ENCODE measurements at places on chromosomes 1 and 21. TPM values are rescaled to one million over a fixed set of nuclear protein-coding genes. Genes with fewer than 3 reads are reported as not detected.

- no peak for DNase-seq
These were observed 159.0 kb upstream of the ZNHIT6 start for GRCh38 chr1:85867189-85867588.

DNA sequence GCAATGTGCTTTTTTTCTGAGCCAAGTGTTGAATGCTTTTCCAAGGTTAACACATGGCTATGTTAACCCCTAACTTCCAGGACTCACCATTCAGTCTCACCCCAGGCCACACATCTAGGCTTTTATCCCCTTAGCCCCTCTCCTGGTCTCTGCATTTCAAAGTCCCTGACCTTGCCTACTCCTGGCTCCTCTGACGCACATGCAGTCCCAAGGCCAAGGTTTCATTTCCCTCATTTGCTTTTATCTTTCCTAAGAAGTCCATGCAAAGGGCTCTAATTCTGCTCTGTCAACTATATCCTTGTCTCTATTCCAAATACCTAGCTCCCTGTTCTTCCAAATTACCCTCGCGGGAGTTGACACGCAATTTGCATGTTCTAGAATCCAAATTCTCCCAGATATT lies 25.4 kb downstream of the SLC30A10 start:
- DNase-seq, result no peak

The BARHL2 gene
- total RNA-seq, result not detected

DNA sequence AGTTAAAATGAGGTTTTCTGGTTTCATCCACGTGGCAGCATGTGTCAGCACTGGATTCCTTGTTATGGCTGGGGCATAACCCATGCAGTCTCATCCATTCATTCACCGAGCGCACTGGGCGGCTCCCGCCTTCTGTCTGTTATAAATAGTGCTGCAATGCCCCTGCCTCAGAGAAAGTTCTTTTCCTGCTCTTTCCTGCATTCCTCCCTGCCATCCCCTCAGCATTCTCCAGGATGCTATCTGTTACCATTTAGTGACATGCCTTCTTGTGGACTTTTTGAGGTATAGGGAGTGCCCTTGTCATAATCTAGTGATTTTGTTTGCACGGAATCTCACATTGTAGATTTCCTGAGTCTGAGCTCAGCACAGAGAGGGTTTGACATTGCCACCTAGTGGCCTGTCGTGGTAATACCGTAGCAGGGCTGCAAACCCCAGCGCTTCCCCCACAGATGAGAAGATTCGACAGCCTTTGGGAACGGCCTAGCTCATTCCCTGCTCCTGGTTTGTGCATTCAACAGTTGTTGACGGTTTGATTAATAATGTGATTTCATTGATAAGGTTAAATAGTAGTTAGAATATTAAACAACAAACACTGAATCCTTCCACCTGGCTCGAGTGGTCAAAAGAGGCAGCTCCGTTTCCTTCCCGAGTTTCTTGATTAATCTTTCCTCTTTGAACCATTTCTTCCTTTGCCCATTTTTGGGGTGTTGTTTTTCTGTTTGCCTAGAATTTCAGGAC lies 46.3 kb downstream of the UMODL1 start:
- peak; percentile 74 for DNase-seq

The ADAMTS1 gene
- total RNA-seq, result 58.6 TPM

The LRRN2 gene
- total RNA-seq, result 0.02 TPM

- no peak for DNase-seq
These were observed 170.7 kb downstream of the ST6GALNAC5 start for GRCh38 chr1:77038000-77038399.

DNA sequence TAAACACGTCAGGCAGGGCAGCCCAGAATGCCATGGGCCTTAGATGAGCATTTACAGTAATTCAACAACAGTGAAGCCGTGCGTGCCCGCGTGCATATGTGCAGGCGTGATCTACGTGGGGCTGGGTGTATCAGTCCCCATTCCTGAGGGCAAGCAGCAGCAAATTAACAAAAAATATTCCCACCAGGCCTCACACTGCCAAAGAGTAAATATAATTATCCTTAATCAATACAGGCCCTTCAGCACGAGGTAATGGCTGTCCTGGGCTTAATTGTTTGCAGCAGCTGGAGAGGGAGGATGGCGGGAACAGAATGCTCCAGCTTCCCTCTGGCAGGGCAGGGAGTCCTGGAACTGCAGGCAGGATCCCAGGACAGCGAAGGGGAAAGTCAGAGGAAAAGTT lies 91.8 kb downstream of the DDX20 start:
- DNase-seq, result no peak
